ENCODE measurements at places on chromosomes 4 and X. TPM values are rescaled to one million over a fixed set of nuclear protein-coding genes. Genes with fewer than 3 reads are reported as not detected.

DNA sequence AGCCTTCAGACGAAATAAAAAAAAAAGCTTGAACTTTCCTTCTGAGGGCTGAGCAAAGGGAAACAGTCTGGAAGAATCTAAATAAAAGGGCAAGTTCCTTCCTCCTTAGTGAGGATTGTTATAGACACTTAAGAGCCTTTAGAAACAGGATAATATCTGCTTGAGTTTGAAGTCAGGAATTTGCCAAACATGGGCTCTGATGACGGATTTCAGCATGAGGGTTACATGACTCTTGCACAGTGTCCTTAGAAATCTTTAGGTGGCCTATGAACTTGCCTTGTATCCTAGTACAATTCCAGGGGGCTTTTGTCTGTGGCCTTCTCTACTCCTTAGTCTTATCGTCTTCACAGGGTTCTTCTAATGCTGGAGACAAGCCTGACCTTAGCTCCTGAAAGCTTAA is 94.1 kb downstream of the RLIM start:
- DNase-seq: no peak

DNA sequence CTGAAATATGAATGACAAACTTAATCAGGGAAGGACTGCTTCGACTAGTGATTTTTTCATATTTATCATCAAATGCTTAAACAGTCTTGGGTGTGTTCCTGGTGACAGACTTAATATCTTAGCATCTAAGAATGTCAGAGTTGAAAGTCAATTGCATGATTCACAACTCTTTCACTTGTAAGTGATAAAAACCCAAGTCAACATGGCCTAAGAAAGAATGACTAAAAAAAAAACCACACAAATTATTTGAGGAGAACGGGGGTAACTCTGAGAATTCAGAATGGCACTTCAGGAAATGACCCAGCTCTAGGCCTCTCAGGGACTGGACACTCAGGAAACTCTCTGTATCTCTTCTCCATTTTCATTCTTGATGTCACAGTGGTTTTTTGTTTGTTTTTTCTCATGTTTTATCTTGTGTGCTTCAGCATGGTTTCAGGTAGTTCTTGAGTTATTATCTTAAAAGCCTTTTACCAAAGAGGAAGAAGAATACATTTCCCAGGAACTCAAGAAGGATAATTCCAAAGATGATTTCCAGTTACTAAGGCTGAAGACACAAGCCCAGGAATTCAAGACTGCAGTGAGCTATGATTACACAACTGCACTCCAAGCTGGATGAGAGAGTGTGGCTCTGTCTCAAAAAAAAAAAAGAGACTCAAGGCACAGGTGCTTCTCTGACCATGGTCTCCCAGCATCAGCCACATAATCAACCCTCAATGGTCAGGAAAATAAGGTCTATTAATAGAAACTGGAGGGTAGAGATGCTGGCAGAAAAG is 1697.8 kb upstream of the IGFBP7 start:
- no peak for DNase-seq

The FABP2 gene
- total RNA-seq: not detected

DNA sequence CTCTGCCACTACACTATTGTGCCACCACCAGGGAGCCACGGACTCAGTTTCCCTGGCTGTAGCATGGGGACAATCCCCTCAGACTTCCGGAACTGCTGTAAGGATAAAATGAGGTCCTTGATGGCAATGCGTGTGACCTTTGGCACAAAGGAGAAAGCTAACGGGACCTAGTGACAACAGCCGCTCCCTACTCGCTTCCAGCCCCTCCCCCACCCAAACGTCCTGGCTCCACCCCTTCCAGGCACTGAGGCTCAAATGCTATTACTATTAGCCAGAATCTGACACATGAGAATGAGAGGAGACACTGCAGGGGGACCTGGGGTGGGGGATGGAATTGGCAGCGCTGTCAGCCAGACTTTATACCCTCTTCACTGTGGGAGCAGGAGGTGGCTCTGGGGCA is 5.4 kb upstream of the DUSP9 start:
- DNase-seq: no peak

GRCh38 chr4:6380746-6381410 is 91.5 kb downstream of the PPP2R2C start:
- DNase-seq: no peak

DNA sequence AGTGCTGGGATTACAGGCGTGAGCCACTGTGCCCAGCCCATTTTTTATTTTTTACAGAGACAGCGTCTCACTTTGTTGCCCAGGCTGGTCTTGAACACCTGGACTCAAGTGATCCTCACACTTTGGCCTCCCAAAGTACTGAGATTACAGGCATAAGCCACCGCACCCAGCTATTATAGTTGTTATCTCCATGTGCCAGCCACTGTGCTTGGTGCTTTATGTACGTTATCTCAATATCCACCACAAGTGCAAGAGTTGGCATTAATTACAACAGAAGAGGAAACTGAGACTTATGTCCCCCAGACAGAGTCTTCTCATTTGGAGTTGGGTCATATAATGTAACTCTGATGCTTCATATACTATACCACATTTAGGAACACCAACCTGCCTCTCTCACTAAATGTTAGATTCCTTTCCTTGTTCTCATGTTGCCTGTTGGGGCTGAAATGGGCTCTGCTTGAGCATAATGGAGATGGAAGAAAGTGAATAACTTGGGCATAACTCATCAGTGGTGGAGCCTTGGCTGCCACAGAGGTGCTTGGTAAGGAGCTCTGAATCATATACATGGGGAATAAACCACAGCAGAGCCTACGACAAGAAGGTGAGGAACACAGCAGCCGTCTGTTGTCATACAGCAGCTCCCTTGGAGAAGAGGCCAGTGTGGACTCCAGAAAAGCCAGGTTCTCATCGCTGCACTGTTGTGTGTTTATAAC is 84.3 kb downstream of the SPRY1 start:
- DNase-seq: no peak

GRCh38 chr4:143559757-143560147 is 46.2 kb downstream of the SMARCA5 start:
- DNase-seq: no peak

The GLUD2 gene
- not detected for total RNA-seq

The TECRL gene
- total RNA-seq: not detected

DNA sequence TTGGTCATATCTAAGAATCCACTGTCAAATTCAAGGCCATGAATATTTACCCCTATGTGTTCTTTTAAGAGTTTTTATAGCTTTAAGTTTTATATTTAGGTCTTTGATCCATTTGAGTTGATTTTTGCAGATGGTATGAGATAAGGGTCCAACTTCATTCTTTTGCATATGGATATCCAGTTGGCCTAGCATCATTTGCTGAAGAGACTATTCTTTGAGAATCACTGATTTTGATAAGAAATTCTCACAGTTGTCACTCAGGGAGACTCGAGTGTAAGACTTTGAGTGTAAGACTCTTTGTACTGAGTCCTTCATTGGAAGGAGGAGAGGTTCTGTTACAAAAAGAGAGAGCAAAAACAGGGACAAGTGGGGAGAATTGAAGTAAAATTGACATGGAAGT is 74.8 kb downstream of the CBLL2 start:
- no peak for DNase-seq

GRCh38 chr4:94711635-94712034 is 46.1 kb upstream of the BMPR1B start:
- no peak for DNase-seq

Measured in natural killer cell treated with Interleukin-12 subunit alpha and Interleukin-12 subunit beta and Interleukin-15 and Interleukin-18, amount 100 ng/mL, for 72 hours (primary cell).